ENCODE measurements at places on chromosomes 7 and 10.

DNA sequence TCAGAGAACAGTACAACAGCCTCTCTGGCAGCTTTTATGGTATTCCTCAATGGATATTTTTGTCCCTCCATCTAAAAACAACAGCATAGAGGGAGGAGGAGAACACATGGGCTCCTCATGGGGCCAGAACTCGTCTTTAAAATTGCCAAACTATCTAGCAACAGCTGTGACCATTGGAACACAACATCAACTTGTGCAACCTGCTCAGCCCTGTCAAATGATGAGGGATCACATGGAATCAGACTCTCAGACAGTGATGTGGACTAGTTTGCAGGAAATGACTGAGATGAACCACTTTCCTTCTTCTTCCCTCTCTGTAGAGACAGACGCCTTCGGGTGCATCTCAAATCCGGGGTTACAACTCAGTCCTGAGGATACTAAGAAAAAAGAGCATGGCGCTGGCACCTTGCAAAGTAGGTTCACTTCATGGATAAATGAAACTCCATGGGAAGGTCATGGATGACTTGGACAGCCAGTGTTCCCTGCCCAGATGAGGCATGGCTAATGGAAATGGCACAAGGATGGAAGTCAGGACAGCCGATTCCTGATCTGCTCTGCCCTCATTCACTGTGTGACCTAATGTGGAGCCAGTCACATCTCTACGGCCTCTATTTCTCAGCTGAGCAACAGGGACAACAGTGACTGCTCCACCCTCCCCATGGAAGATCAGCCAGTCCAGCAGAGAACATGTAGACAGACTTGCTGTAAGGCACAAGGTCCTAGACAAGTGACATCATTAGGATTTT is 24.6 kb upstream of the DGKI start:
- no peak for DNase-seq

DNA sequence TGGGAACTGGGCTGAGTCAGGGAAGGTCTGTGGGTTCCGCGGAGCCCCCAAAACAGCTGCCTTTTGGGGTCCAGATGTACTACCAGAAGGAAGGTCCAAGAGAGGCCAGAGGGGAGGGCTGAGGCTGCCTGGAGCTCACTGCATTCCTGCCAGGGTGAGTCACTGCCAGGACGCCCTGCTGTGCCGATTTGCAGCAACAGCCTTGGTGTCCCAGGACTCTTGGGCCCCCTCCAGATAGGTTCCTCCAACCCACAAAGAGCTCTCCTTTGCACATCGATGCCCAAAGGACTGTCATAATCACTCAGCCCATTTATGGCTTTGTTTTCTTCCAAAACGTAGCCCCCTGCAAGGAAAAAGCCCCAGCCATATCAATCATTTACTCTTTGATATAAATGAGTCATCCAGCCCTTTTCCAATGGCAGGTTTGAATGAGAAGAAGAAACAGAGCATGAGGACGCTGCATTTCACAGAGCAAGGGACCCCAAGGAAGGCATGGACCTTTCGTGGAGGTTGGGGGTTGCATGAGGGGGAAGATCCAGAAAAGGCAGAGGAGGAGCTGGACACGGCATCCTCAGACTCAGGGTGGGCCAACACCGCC is 32.2 kb upstream of the COL13A1 start:
- peak; percentile 14 for DNase-seq

DNA sequence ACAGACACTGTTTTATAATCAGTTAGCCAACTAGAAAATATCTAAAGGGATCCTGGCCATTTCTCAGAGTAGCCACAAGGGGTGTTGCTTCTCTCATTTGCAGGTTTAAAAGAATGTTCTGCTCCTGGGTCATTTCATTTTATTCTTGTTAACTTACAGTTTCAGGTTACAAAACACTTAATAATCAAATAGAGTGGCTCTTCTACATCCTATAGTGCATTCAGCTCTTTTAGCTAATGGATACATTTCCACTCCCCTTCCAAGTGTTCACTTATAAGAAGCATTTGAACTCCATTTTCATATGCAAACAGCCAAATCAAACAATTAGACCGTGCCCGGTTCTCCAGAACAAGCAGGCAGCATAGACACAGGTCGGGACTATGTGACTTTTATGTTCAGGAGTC is 117.5 kb downstream of the TRIL start:
- no peak for DNase-seq

GRCh38 chr7:117064688-117065087 is 111.4 kb downstream of the ST7 start:
- DNase-seq = no peak

GRCh38 chr7:27295236-27295635 is 52.6 kb downstream of the EVX1 start:
- no peak for DNase-seq

DNA sequence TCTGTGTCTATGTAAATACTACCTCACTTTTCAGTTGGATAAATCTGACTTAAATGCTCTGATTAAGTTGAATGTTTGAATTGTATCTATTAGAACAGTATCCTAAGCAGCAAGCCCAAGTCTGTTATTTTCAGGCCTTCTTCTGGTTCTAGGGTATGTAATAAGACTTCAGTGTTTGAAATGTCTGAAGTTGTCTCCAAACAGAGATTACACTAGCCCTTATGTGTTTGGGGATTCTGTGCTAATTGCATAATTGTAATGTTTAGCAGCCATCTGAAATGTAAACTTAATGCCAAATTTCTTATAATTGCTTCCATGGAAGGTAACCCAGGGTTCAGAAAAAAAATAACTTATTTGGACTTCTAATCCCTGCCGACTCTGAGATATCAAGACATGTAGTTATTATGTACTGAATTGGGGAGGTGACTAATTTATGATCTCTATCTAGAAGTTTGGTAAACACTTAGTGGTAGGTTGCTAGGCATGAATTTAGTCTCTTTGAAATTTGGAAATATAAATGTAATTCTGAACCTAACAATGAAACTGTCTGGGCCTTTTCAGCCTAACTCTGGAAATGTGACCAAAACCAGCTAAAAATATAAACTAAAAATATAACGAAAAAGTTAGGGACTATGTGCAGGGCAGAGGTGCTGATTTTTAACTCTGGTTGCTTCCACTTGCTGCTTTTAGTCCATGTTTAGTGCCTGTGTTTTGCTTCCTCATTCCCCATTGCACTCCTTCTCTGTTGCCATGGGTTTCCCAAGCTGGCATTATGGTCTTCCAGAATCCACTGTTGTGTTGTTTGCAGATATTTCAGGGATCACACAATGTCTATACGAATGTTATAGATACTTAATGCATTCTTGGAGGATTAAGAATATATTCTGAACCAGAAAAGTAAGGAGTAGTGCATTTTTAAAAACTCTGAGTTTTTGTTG is 54.8 kb downstream of the MCU start:
- no peak for DNase-seq

DNA sequence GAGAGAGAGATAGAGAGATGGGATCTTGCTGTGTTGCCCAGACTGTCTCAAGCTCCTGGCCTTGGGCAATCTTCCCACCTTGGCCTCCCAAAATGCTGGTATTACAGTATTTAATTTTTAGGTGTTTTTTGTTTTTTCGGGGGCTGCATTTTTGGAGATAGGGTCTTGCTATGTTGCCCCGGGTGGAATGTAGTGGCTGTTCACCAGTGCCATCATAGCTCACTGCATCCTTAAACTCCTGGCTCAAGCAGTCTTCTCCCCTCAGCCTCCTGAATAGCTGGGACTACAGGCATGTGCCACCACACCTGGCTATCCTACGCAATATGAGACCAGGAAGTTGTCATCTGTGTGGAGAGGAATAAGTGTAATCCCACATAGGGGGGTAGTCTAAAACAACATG is 42.4 kb downstream of the KCTD7 start:
- no peak for DNase-seq

GRCh38 chr10:101536800-101537199 is 51.3 kb downstream of the POLL start:
- DNase-seq = no peak

DNA sequence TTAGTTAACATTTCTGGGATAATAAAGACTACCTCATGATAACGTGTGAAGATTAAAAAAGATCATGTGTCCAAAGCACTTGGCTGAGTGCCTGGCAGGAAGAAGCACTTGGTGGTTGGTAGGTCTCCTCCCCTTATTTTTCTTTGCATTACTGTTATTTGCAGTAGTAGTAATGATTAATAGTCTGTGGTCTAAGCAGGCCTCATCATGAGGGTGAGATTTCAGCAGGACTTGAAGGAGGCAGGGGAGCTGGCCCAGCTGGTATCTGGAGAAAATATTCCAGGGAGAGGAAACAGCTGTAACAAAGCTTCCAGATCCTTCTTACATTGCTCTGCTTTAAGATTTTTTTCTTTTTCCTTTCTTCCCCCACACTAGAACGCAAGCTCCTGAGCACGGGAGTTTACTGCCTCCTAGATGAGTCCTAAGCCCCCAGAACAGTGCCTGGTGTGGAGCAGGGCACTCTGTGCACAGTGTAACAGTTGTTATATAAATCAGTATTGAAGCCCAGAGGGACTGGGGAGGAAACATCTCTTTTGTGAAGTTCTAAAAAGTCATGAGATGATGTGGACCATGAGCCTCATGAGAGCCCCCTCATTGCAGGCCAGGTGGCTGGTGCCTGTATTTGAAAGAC is 31.1 kb upstream of the RHEB start:
- no peak for DNase-seq

DNA sequence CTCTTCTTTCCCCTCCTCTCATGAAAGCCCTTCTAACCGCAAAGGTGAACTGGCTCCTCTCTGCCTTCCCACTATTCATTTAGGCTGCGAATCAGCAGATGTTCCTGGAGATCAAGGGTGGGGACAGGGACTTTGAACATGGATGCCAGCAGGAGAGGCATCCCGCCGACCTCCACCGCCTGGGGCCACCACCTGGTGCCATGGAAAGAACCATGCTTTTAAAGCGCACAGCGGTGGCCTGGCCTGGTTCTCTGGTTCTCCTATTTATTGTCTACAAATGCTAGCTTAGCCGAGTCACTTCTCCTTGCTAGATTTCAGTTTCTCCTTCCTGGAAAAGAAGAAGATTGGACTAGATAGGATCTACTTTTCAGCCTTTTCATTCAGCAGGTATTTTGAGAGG is 43.2 kb upstream of the KCNMA1 start:
- no peak for DNase-seq

DNA sequence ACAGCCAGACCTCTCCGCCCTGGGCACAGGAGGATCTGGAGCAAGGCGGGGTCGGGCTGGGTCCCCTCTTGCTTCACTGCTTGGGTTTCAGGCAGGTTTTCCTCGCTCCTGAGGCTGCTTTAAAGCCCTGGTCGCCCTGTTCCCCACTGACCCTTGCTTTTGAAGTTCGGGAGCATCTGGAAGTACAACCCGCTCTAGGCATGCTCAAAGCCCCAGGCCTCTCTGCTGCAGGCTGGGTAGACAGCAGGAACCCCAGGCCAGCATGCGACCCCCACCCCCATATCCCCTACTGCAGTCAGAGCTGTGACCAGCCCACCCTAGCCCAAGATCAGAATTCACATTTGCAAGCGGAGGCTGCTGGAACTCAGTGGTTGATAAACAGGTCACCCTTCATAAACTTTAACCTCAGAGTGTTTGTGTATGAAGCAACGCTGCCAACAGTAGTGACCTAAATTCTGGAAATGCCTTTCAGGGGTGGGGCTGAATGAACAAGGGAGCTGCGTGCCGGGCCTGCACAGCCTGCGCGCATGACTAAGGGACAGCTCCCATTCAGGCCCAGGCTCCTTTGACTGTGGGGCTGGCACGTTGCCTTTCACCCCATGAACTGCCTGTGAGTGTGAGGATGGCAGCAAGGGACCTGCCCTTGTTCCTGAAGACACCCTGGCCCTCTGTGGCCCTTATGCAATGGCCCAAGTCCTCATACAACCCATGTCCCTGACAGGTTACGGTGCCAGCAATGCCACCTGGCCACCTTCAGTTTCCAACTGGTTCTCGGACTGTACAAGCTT is 52.5 kb downstream of the PROSER2 start:
- peak; percentile 89 for DNase-seq

GRCh38 chr7:121442845-121443244 is 46.7 kb upstream of the FAM3C start:
- no peak for DNase-seq

GRCh38 chr10:75057680-75058079 is 53.8 kb upstream of the SAMD8 start:
- DNase-seq = no peak

GRCh38 chr7:31939076-31939475 is 131.1 kb downstream of the PDE1C start:
- DNase-seq = no peak

GRCh38 chr7:114952296-114952695 is 30.4 kb downstream of the MDFIC start:
- no peak for DNase-seq

GRCh38 chr10:130226012-130226411 is 89.8 kb downstream of the GLRX3 start:
- DNase-seq = no peak

- DNase-seq = no peak
Observed at GRCh38 chr7:152899548-152900109, 140.1 kb downstream of the ACTR3B start.

DNA sequence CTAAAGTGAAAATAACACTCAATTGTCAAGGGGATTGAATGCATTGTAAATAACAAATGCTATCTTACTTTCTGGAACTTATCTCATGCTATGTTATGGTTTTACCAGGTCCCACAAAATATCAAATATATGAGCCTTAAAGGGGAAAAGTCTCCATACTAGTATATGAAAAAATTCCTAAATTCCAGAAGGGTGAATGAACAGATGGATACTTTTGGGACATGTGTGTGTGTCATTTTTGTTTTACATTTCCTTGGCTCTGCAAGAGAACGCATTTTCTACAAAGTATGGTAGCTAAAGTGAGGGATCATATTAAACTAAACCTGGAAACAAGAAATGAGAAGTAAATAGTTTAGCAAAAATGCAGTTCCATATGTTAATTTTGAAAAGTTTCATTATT is 682.8 kb downstream of the INHBA start:
- no peak for DNase-seq

GRCh38 chr10:17655567-17656146 is 11.7 kb downstream of the STAM start:
- no peak for DNase-seq

DNA sequence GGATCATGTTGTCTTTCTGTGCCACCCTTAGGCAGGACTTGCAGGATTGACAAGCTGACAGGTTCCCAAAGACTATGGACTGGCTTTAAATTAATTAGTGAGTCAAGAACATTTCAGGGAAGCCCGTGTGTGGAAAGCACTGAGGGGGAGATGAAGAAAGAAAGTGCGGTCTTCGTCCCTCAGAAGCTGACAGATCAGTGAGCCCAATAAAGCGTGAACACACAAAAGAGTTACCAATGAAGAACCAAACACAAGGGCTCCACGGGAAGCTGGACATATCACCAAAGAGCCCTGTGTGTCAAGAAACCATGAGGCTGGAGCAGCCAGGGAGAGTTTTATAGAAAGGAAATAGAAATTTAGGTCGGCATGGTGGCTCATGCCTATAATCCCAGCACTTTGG is 725.8 kb downstream of the PARD3 start:
- DNase-seq = no peak
